HuH-7.5 (cell line): ENCODE measurements at places on chromosomes 3 and 15.

- peak; percentile 44 for DNase-seq
Measured at GRCh38 chr15:99566157-99566897, 543 bp downstream of the MEF2A start.

DNA sequence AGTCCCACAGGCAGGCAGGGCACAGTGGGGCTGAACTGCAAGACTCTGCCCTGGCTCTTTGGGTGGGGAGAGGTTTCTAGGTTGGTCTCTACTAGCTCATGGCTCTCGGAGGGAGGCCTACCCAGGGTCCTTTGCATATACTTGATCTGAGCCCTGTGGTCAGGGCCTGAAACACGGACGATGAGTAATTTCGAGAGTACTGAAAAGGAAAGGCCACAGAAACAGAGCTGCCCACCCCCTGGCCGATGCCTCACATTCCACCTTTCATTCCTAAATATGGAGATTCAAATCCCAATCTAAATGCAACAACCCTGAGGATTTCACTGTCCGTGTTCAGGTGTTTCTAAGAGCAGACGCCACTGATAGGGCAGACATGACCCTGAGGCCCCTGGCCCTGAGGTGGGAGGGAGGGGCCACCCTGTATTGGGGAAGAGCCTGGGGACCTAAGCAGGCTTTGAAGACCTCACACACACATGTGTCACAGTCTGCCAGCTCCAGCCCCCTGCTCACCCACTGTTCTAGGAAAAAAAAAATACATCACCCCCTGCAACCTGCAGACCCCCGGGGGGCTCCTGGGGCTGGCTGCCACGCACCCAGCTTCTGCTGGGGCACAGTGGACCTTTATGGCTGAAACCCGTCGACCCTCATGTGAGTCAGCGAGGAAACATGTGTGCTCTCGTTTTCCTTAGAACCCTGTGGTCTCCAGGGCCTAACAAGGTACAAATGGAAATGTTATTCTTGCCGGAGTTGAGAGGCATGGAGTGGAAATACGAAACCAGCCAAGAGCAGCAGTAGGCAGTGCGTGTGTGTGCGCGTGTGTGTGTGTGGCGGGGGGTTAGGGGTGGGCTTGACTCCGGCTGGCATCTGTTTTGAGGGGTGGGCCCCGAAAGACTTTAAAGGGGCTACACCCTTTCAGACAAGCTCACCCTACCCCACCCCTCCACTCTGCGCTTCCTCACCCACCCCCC, 112.7 kb downstream of the CHSY1 start:
- no peak for DNase-seq

DNA sequence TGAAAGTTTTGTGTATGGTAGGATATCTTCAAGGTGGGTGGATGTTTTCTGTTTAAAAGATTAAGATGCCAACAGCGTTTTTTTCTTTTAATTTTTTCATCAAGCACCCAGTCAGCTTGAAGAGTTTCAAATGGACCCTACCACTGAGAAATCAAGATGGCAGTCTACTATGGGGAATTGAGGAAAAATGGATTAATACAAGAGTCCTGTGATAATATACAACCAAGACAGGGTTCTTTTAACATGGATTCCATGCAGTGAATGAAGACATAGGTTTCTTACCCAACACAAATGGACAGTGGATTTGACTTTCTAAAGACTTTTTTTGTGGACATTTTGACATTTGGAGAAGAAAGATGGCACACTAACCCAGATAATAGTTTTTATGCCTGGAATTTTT, 2.5 kb upstream of the CHD2 start:
- DNase-seq, result no peak

DNA sequence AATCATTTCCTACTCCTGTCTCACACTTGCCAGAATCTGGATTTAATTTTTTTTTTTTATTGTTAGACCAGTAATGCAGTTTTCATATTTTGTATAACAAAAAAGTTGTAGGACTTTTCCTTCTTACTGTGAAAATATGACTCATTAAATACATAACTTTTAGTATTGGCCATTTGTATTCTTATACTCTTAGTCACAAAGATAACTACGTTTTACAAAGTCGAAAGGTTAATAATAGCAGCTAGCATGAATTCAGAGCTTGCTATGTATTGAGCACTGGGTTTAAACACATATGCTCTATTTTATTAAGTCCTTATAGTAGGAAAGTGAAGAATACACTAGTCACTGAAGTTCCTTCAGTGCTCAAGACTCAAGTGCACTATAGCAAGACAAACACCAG, 43.1 kb downstream of the LRRN1 start:
- DNase-seq, result no peak

DNA sequence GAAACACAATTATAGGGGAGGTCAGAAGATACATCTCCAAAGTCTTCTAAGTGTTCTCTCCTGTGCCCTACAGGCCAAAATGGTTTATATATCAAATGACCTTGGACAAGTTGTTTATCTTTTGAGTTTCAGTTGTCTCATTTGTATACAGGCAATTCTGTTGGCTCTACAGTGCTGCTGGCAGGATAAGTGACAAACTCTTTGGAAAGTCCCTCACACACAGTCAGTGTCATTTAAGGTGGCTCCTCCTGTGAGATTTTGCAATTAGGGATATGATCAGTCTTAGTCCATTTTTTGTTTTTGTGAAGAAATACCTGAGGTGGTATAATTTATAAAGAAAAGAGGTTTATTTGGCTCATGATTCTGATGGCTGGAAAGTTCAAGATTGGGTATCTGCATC, 1035.8 kb upstream of the CFAP20DC start:
- DNase-seq, result no peak

- DNase-seq, result no peak
Measured at GRCh38 chr3:127688022-127688415, 15.3 kb downstream of the ABTB1 start.

DNA sequence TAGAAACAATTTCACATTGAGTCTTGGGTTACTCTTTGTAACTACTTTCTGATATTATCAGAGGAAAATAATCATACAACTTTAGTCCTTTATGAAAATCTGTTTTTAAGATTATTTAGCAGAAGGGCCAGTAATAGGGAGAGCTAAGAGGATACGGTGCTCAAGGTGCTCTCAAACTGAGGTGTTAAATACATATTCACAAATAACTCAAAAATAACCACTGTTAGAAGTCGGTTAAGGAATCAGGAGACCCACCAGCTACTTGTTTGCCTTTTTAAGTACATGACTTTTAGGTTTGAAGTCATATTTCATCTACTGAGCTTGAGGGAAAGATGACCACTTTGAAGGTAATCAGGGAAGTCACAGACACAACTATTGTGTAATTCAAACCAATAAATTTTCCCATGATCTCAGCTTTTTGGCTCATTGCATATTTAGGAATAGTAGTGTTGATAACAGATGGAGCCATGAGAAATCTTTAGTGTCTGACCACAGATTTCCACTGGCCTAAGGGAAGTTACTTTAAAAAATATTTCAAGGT, 1.4 kb upstream of the RSRC1 start:
- DNase-seq, result no peak

DNA sequence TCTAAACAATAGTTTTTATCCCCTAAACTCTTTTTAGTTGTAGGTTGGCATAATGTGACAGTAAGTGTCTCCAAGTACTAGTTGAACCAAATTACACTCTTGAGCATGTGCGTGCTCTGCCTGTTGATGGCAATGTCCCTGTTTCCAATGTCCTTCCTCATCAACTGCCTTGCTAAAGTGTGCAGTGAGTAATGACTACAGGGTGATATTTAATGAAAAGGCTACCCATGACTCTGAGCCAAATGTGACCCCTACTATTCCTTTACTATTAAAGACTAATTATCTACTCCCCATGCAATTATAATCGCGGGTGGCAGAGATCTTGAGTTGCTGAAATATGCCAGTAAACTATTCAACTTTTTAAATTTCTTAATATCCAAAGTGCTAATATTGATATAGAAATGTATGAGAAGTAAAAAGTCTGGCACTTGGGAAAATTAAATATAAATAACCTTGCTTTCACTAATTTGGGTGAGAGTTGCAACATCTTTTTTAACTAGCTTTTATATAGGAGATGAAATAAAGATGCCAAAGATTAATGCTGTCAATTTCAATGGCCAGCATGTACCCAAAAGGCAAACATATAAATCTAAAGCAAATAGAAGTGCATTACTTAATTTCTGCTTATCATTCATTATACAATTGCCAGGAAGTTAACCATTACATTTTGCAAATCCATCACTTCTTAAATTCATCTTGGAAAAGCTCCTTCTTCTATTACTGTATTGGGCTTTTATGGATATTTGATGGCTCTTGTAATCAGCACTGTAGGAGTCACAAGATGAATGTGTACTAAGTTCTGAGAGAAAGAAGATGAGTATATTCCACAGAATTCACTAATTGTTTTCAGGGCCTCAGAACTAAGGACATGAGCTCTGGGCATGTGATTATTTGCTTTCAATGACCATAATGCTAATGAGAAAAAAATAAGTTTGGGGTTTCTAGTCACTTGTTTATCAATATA, 518.2 kb upstream of the NAALADL2 start:
- DNase-seq, result no peak

DNA sequence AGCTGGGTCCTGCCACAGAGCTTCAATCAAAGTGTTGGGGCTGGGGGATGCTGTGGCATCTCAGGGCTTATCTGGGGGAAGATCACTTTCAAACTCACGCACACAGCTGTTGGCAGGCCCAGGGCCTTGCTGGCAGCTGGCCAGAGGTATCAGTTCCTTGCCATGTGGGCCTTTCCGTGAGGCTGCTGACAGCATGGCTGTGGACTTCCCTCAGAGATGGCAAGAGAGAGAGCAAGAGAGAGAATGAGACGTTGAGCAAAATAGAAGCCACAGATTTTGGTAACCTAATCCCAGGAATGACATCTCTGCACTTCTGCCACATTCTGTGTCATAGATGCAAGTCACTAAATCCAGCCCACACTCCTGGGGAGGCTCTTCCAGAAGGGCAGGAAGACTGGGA, 91.0 kb downstream of the TPRG1 start:
- DNase-seq, result no peak

DNA sequence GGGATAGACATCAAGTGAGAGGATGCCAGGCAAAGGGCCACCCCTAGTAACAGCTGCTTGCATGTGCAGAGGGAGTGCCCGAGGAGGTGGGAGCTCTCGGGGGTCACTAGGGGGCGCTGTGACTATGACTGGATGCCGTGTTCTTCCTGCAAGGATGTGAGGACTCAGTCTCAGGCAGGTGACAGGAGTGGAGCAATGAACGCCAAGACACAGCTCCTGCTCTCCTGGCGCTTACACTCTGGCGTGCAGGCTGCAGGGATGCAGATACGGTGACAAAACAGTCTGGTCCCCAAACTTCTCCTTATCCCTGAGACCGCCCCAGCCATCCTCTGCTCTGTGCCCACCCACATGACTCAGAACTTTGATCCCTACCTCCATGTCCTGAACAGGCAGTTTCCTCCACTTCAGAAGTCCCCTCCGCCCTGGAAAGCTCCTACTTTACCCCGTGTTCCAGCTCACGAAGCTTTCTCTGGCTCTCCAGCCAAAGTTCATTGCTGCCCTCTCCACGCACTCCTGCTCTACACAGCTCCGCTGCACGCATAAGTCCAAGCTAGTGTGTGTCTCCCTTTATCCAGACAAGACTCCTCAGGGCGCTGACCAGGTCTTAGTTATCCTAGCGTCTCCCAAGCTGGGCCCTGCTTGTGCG, 14.7 kb downstream of the RHOV start:
- DNase-seq, result peak; percentile 72

- peak; percentile 88 for DNase-seq
Measured at GRCh38 chr15:66004618-66005262, 135.4 kb downstream of the RAB11A start.

DNA sequence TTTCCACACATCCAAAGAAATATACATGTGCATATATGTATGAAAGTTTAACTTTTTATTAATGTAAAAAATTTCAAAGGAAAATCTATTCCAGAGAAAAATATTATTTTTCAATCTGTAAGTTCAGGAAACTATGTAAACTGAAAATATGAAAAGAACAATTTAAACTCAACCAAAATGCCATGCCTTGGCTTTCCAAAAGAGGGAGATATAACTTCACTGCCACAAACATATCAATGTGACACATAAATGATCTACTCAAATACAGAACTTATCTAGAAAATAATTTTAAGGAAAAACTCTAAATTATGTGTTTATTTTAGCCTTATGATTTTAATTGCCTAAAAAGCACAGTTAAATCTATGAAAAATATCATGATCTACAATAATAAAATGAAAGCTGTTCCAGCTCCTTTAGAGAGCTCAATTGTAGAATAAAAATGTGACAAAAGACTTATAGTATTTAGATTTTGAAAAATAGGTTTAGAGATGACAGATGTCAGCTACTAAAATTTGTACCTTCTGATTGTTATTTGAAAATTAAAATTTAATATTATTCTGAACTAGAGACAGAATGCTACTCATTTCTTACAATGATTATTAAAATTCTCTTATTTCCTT, 94.8 kb downstream of the GBE1 start:
- DNase-seq, result no peak

- no peak for DNase-seq
Measured at GRCh38 chr15:90561344-90562244, 31.9 kb downstream of the CRTC3 start.

DNA sequence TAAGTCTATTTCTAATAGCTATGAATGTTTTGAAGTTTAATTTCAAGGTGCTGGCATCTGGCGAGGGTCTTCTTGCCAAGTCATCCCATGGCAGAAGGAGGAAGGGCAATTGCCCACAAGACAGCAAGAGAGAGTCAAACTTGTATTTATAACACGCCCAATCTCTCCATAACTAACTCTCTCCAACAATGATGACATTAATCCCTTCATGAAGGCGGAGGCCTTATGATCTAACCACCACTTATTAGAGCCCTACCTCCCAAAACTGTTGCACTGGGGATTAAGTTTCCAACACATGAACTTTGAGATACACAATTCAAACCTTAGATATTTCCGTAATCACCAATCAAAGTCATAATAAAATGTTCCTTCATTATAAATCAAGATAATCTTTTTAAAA, 406.9 kb downstream of the CNTN6 start:
- no peak for DNase-seq

DNA sequence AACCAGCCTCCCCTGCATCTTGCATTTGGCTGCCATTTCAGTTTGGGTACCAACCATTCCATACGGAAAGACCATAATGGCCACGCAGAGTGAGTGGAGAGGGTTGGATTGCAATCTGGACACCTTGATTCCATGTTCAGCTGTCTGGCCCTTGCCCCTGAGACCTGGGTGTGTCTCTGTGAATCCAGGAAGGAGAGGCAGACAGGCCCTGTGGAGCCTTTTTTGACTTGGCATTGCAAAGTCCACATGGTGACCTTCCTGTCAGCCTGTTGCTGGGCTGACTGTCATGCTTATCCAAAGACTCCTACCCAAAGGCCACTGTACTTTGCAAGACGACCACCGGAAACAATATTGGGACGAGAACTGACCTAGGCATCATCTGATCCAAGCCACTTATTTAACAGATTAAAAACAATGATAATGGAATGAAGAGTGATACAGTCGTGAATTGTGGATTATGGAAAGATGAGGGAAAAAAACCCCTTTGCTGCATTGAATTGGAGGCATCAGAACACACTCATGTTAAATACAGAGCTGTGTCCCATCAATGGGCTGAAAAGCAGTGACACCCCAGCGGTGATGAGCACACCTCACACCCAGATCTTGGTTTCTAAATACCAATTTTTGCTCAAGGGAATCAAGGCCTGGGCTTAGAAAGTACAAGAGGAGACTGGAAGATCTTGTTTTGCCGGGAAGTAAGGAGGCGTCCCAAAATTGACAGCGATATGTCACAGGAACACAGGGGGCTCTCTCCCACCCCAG, 86.0 kb downstream of the LRRK1 start:
- no peak for DNase-seq

GRCh38 chr15:45734260-45734711, 99.5 kb downstream of the SQOR start:
- DNase-seq, result no peak
